DMS79 (cell line): ENCODE measurements at places on chromosomes 6 and 20.

DNA sequence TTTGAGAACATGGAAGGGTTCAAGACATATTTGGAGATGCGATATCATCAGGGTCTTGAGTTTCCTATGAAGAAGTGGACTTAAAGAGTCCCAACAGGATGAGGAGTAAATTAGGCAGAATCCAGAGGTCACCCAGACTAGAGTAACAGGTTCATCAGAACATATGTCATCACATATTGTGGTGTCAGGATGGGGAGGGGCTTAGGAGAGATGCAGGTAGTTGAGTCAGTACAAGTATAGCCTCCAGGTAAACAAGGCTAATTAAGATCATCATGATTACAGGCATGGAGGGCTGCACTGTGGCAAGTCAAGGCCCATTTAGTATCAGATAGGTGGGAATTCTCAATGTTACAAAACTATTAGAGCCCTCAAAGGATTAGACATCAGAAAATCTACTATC, 90.1 kb upstream of the PAK5 start:
- DNase-seq, result no peak

DNA sequence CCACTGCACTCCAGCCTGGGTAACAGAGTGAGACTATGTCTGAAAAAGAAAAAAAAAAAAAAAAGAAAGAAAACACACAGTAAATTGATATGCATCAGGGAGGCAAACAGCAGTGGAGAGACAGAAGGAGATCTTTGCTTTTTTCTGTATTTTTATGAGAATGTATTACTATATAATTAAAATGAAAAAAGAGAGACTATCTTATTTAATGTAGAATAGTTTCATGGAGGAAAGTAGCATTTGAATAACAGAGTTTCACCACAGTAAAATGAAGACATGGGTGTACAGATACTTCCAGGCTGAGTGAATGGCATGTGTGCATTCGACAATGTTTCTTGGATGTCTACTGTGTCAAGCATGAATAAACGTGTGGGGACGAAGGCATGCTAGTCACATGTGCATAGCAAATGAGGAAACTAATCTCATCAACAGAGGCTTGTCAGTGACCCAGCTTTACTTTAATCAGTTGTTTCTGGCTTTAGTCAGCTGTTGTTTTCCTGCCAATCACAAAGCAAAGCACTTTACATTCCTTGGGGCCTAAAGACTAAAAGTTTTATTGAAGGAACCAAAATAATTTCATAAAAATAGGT, 55.5 kb upstream of the ARMH2 start:
- DNase-seq, result no peak

DNA sequence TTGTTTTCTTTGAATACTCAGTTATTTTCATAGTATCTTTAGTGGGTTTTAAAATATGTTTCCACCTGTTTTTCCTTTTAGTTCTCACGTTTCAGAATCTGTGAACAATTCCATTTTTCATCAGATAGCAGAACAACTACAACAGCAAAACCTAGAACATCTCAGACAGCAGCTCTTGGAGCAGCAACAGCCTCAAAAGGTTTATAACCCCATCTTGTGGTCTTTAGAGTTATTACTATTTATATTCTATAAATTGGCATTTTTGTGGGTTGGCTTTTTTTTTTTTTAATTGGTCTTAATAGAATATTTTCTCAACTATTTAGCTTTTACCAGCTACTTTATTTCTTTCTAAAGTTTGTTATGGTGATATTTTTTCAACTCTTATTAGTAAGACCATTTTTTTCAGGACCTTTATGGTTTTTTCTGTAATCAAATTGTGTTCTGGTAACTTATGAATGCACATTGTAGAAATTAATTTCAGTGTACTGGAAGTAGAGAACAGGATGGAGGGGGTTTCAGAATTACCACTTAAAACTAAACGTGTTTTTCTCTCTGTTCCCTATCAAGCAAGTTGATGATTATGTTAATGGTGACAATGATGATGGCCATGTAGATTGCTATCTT, 72.2 kb downstream of the SCAF8 start:
- DNase-seq, result no peak

DNA sequence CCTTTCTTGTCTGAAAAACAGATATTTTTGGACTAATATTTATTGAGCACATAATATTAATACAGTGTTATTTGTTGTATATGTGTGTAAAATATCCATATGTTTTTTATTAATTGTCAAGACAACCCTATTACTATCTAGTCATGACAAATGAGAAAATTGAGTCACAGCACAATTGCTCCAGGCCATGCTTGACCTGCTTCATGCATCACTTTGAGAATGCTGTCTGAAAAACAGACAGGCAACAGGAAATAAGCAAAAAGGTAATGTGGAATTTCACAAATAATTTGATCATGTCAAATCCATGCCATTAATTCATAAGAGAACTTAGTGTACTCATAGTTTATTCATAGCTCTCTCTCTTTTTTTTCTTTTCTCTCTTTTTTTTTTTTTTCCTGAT, 246.5 kb downstream of the RIMS1 start:
- no peak for DNase-seq

- DNase-seq, result no peak
These were observed 22.6 kb downstream of the B4GALT5 start for GRCh38 chr20:49690899-49691620.

DNA sequence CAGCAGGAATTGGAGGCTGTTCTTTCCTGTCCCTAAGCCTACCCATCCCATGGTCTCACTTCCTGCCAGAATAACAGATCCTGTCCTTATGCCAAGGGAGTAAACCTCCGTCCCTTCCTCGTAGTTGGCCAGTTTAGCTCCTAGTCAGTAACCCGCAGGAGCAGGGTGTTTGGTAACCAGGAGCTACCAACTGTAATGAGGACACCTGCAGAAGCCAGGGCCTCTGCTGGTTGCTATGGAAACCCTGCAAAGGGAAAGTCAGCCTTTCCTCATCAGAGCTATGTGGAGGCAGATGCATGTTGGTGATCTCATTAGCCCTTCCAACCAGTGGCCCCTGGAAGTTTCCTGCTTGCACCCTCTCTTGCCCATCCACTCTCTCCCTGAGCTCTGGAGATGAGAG, 368.2 kb upstream of the SULF2 start:
- peak; percentile 36 for DNase-seq

DNA sequence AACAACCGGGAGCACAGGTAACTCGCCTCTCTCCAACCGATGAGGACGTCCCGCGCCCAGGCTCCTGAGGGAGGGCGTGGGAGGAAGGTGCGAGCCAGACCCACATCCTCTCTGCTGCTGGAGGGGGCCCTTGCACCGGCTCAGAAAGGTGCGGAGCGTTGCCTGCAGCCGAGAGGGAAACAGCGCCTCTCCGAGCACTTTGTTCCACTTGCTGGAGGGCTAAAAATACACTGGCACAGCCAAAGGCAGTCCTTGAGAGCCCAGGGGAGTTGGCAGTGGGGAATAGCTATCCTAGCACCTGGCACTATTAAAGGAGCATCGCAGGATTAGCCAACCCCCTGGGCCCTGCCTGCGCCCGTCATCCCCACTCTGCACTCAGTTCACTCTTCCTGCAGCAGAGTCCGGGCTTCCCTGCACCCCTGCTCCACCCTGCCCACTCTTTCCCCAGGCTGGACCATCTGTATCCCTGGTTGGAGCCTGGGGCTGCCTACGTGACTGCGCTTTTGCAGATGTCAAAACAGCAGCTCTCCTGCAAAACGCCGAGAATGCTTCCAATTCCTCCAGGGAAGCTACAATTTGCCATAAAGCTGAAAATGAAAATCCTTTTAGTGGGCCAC, 108.9 kb downstream of the SNX5 start:
- no peak for DNase-seq

DNA sequence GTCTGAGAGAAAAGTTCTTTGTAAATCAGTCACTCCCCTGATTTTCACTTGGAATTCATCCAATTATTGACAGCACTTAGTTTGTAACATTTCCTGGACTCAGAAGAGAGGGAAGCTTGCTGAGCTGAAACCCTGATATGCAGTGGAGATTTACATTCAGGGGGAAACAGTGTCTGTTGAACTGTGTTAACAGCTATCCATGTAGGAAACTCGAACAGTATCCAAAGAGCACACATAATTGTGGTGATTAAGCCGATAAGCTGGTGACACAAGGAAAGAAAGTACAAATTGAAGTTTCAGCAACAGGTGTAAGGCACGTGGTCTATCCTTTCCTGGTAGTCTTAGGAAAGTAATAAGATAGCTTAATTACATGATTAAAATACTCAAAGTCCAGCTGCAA, 78.1 kb upstream of the FLRT3 start:
- DNase-seq, result no peak

GRCh38 chr20:34626992-34627391, 49.9 kb downstream of the PIGU start:
- no peak for DNase-seq

DNA sequence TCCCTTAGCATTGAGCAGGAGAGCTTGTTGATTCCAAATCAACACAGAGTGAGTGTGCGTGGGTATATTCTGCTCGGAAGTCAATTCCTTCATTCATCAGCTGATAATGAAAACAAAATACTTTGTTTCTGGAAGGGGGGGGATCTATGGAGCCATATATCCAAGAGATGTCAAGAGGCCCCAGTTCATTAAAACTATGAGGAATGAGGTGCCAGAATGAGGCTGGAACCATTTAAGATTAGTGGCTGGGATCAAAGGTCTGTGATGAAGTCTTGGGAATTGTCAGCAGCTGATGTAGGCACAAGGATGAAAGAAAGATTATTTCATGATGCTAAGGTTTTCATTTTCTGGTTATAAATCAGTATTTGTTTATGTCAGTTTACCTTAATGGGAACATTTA, 30.5 kb upstream of the PLEKHG1 start:
- DNase-seq, result no peak

DNA sequence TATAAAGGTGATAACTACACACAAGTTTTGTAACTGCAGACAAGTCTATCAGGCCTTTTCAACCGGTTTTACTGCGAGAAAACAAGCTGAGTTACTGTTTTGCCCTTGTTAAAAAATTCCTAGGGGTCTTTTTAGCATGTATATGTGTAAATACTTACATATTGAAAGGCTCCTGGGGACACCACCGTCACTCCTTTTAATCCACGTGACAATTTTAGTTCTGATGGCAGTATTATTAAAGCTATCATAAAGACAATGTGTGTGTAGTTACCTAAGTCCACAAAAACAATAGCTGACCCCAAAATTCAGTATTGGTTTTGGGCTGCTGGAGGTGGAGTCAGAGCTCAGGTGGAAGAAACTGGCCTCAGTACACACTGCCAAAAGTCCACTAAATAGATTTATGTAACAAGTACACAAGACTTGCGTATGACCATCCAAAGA, 41.3 kb upstream of the HFE start:
- no peak for DNase-seq

DNA sequence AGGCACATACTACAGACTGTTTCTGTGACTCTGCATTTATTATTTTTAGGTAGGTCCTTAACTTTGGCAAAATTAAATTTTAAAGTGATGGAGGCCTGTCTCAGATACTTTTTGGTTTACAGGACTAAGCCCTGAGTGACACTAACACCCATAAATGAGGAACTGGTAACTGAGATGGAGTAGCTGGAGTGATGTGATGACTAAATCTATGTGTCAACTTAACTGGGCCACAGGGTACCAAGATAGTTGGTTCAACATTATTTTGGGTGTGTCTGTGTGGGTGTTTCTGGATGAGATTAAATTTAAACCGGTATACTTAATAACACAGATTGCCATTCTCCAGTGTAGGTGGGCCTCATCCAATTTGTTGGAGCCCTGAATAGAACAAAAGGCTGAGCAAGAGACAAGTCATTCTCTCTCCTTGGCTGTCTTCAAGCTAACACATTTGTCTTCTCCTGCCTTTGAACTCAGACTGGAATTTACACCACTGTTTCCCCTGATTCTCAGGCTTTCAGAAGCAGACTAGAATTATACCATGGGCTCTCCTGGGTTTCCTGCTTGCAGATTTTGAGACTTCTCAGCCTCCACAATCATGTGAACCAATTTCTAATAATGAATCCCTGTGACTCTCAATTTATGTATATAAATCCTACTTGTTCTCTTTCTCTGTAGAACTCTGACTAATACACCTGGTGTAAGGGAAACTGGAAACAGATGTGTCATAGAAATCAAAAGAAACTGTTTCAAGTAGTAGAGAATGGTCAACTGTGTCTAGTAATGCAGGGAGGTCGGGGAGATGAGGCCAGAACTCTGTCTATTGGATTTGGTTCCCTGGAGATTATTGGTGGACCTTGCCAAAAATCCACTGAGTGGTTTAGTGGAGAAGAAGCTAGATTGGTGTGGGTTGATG, 579.2 kb downstream of the EPM2A start:
- no peak for DNase-seq

DNA sequence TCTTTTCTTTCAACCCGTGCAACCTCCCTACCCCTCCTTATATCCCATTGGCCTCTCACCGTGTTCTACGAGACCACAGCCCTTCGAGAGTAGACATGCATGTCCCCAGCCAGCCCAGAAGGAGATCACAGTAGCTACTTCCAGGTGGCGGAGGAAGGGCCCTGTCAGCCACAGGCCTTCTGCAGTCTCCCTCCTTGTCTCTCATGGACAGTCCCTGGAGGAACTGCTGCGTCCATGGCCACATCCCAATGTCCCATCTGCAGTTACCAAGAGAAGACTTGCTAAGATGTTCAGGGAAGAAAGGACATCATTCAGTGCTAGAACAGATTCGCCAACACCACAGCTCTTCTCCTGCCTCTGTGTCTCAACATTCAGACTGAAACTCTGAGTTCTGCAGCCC, 61.6 kb upstream of the QKI start:
- no peak for DNase-seq

DNA sequence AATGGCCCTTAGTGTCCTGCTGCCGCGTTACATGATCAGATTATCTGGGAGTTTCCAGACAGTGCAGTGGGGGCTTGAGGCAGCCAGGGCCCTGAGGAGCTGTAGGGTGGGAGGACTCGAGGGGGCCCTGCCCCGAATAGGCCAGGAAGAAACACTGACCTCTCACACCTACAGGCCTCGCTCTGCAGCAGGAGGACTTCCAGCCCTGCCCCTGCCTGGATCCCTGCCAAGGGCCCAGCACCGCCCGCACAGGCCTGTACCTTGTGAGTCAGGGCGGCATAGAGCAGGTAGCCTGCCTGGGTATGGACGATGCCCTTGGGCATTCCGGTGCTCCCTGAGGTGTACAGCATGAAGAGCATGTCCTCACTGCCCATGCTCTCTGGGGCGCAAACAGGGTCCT, 30.1 kb upstream of the APMAP start:
- no peak for DNase-seq

DNA sequence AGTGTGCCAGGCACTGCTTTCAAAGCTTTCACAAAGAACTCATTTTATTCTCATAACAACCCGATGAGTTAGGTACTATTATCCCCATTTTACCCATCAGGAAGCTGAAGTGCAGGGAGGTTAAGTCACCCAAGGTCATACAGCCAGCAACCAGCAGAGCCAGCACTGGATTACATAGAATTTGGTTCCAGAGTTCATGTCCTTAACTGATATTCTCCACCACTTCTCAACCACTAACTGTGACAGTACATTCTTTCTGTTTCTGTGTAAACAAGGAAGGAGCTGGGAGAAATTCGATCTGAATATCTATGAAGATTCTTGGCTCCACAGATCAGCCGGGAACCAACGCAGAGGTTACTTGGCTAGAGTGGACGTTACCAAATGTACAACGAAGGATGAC, 98.0 kb downstream of the KIF16B start:
- no peak for DNase-seq
